Left lobe of liver (tissue), 2 donors: ENCODE measurements at places on chromosomes 7 and 10.

DNA sequence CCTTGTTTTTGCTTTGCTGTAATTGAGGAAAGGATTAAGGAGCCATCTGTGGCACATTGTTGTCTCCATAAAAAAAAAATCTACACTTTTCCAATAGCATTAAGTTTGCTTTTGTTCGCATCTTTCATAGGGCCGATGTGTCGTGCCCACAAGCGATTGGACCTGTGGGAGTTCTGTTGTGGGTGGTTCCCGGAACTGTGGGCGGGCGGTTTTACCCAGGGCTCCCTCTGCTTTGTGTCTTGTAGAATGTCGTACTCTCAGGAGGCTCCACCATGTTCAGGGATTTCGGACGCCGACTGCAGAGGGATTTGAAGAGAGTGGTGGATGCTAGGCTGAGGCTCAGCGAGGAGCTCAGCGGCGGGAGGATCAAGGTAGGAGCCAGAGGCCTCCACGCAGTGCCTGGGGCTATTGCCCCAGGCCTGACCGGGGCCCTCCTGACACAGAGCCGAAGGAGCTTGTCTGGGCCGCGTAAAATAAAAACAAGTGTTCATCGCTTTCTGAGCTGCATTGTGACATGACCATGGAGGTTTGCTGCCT is 92.4 kb downstream of the ACTR3B start:
- no peak for DNase-seq

GRCh38 chr7:6276911-6277408 is 4.5 kb upstream of the CYTH3 start:
- no peak for DNase-seq

DNA sequence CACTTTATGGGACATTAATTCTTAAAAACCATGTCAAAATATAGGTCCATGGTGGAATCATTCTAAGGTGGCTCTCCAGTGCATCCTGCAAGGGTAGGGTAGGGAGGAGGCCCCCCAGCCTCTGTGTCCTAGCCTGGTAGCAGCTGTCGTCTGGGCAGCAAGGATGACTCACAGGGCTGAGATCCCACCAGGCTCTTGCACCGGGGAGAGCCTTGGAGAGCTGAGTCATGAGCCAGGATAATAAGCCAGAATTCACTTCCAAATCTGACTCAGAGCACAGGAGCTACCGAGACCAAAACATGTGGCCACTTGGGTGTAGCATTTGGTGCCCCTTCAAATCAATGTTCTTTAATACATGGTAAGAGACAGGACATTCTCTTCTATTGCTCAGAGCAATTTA is 298.5 kb downstream of the NEBL start:
- DNase-seq: no peak

- DNase-seq: no peak
Observed at GRCh38 chr7:40223451-40224127, 88.8 kb downstream of the SUGCT start.

DNA sequence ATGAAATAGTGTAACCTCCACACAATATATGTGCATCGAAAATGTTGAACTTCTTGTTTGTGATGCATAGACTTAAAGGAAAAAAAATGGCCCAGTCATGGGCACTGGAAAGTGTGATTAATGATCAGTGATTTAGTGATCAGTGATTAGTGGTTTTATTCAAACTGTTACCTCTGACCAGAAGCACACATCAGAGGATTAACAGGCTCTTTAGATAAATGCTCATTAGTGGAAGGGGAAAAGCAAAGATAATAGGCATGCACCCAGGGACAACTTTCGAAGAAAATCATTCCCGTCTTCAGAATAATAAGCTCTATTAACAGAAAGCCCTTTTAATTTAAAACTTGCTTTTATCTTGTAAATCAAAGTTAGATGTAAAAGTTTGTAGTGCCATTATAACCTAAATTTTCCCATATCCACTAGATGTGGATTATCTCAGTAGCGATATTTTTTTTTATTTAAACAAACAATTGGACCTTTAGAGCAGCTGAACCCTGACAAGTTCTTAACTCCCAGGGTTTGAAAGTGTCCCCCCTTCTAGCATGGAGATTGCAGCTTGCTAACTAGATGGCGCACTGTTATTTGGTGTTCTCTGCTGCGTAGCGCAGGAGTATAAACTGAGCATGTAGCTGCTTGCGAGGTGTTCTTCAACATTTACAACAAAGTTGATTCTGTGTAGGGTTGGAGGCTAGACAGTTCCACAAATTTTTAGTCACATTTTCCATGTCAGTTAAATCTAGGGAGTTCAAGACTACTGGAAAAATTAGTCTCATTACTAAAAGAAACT is at the start of gene CREB5:
TSS of gene CREB5 (plus strand) at position 643 of the 787 bp plus-strand sequence. CDS start 397 bp downstream, outside the sequence.
- no peak for DNase-seq

GRCh38 chr7:20796500-20796899 is 9.8 kb upstream of the SP8 start:
- no peak for DNase-seq

GRCh38 chr10:50275650-50276235 is 24.4 kb upstream of the ASAH2 start:
- peak; percentile 53 for DNase-seq

DNA sequence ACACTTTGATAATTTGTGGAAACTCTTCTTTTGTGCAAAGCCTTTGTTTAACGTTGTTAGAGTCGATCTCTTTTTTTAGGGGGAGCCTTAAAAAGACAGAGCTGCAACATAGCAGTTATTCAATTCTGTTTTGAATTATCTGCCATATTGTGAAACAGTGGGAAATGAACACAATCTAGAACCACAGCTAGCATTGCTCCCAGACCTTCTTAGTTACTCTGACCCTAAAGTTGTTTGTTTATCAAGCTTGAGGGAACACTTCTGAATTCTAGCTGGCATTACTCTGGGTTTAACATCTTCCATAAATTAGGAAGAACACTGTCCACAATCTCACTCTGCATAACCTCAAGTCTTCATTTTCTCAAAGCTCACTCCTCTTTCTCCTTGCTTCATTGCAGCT is 217.7 kb downstream of the PRKG1 start:
- no peak for DNase-seq
